Activated T-helper 17 cell treated with anti-CD3 and anti-CD28 coated beads, Interleukin-2, amount 50 U/mL, for 72 hours (primary cell): ENCODE measurements at places on chromosomes 4 and X. TPM values are rescaled to one million over a fixed set of nuclear protein-coding genes. Genes with fewer than 3 reads are reported as not detected.

Gene GPR143
- total RNA-seq, result not detected

Gene TMEM33
- total RNA-seq, result 68.8 TPM

Gene SHOX
- not detected for total RNA-seq

Gene VCX3A
- total RNA-seq, result not detected

GRCh38 chr4:48664938-48665337 is 115.1 kb downstream of the FRYL start:
- peaks cover 25% of the 10 kb centered on the region for H3K4me1 ChIP-seq
- H3K4me3 ChIP-seq, result no peak overlapping the region
- no peak for ATAC-seq

- H3K27me3 ChIP-seq, result no peaks in the 10 kb centered on the region
- H3K4me3 ChIP-seq, result no peak overlapping the region
- no peak for ATAC-seq
- no peak overlapping the region for H3K27ac ChIP-seq
- H3K4me1 ChIP-seq, result no peaks in the 10 kb centered on the region
These were observed 891.8 kb upstream of the NDST4 start for GRCh38 chr4:116005037-116005805.

- no peaks in the 10 kb centered on the region for H3K4me1 ChIP-seq
- no peak overlapping the region for H3K27ac ChIP-seq
- no peak overlapping the region for H3K4me3 ChIP-seq
- no peaks in the 10 kb centered on the region for H3K27me3 ChIP-seq
- ATAC-seq, result no peak
- H3K36me3 ChIP-seq, result no peaks in the 10 kb centered on the region
These were observed 70.8 kb downstream of the ANXA3 start for GRCh38 chr4:78622253-78622979.

GRCh38 chrX:3178329-3178728 is 137.1 kb downstream of the ARSF start:
- H3K4me1 ChIP-seq, result no peaks in the 10 kb centered on the region
- no peak for ATAC-seq
- H3K36me3 ChIP-seq, result no peaks in the 10 kb centered on the region
- no peaks in the 10 kb centered on the region for H3K27me3 ChIP-seq
- H3K4me3 ChIP-seq, result no peak overlapping the region

DNA sequence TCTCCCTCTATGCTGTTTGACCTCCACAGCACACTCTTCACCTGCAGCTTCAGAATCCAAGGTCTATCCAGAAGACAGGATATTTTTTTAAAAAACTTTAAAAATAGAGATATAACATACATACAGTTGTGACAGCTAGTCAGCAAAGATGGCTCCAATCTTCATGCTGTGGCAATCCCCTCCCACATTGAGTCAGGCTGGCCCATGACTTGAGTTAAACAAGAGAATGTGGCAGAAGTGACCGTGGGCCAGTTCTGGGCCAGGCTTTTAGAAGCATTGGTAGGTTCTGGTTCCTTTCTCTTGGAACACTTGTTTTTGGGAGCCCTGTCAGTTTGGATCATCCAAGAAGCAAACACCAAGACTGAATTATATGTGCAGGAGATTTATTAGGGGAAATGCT is 36.1 kb upstream of the REPS2 start:
- no peaks in the 10 kb centered on the region for H3K4me1 ChIP-seq
- no peak overlapping the region for H3K4me3 ChIP-seq
- no peaks in the 10 kb centered on the region for H3K36me3 ChIP-seq
- no peaks in the 10 kb centered on the region for H3K27me3 ChIP-seq

DNA sequence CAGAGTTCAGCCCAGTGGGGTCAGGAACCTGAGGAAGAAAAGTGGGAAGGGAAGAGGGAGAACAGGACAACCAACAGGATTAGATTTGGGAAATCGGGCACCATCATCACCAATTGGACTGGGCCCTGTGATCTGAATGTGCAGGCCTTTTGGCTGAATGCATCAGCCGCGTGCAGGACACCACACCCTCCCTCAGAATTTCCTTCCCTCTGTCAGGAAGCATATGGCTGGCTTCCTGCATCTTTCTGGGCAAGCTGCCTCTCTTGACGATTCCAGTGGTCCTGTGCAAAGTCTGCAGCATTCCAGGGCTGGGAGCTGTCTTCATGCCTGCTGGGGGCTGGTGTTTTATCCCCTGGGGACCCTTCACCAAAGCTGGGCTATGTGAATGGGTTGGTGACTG is 16.4 kb downstream of the MAGEA4 start:
- no peaks in the 10 kb centered on the region for H3K36me3 ChIP-seq
- no peak overlapping the region for H3K27ac ChIP-seq
- no peaks in the 10 kb centered on the region for H3K4me1 ChIP-seq
- H3K27me3 ChIP-seq, result no peaks in the 10 kb centered on the region
- no peak overlapping the region for H3K4me3 ChIP-seq
